NCI-H1092 (cell line): ENCODE measurements at places on chromosomes 1 and 21.

DNA sequence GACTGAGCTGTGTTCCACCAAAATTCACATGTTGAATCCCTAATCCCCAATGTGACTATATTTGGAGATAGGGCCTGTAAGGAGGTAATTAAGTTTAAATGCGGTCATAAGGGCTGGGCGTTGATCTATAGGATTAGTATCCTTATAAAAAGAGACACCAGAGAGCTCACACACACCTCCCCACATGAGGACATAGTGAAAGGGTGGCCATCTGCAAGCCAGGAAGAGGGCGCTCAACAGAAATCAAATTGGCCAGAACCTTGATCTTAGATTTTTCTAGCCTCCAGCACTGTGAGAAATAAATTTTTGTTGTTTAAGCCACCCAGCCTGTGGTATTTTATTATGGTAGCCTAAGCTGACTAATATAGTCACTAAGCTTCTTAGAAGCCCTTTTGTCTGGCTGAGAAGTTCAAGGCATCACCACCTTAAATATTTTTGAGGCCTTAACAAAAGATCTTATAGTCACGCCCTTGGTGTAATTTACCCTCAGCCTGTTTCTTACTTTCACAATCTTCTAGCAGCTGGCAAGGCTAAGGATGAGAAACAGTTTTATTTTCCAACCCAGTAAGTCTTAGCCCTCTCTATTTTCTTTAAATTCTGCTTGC, 28.8 kb downstream of the GORAB start:
- DNase-seq = no peak

- no peak for DNase-seq
Measured at GRCh38 chr1:83996621-83997020, 2.3 kb downstream of the TTLL7 start.

DNA sequence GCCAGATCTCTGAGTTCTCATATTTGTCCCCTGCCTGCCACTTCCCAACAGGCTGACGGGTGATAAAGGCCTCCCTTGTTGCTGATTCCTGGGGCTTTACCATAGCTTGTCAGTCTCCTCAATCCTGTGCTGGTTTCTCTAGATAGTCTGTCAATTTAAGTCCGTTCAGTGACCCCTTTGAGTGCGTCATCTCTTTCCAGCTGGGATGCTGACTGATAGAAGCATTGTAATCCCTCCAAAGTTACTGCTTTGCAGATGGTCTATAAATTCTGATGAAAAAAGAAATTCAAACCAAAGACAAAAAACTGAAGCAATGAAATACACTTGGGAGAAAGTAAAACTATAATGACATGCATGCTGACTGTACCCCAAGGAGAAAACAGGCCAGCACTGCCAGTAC, 28.3 kb downstream of the RHOU start:
- DNase-seq = no peak

GRCh38 chr21:14613486-14614224, 67.5 kb upstream of the SAMSN1 start:
- DNase-seq = no peak

GRCh38 chr1:41535276-41535675, 50.8 kb upstream of the EDN2 start:
- DNase-seq = no peak

- DNase-seq = no peak
Measured at GRCh38 chr1:59357645-59358320, 60.9 kb downstream of the FGGY start.

DNA sequence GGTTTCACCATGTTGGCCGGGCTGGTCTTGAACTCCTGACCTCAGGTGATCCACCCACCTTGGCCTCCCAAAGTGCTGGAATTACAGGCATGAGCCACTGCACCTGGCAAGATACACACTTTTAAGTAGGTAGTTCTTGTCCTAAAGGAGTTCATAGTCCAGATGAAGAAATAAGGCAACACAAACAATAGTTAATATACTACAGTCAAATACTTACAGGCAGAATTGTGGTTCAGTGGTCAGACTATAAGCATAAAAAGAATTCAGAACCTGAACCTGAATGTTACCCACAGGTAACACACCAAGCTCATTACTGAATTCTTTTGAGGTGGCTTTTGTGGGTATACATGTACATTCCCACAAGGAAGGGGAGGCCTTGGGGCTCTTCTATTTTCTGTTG, 1.8 kb downstream of the SDHB start:
- no peak for DNase-seq

DNA sequence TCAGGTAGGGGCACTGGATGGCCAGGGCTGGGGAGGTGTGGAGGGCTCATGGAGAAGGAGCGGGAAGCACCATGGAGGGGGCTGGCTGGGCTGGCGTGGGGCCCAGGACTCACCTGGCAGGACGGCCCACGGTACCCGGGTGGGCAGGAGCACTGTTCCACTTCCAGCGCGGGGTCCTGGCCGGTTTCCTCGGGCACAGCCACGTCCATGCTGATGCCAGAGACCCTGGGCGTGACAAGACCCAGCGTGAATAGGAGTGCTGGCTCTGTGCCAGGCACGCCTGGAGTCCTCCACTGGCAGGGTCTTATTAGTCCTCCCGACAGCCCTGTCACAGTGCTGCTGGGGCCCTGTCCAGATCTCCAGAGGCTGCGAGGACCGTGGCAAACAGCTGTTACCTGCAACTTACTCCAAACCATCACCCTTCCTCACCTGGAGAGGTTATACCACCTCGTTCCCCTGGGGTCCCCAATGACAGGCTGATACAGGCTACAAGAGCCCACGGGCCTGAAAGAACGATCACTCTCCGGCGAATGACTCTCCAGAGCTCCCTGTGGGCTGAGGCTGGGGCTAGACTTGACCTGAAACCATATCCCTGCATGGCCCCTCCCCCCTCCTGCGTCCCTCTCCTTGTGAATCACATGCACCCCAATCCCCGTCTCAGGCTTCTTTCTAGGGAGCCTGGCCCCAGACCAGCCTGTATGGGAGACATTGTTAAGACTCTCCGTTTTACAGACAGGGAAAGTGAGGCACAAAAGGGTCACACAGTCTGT, 62.1 kb downstream of the HSPG2 start:
- peak; percentile 82 for DNase-seq

GRCh38 chr1:233045588-233045987, 95.2 kb downstream of the NTPCR start:
- DNase-seq = no peak

DNA sequence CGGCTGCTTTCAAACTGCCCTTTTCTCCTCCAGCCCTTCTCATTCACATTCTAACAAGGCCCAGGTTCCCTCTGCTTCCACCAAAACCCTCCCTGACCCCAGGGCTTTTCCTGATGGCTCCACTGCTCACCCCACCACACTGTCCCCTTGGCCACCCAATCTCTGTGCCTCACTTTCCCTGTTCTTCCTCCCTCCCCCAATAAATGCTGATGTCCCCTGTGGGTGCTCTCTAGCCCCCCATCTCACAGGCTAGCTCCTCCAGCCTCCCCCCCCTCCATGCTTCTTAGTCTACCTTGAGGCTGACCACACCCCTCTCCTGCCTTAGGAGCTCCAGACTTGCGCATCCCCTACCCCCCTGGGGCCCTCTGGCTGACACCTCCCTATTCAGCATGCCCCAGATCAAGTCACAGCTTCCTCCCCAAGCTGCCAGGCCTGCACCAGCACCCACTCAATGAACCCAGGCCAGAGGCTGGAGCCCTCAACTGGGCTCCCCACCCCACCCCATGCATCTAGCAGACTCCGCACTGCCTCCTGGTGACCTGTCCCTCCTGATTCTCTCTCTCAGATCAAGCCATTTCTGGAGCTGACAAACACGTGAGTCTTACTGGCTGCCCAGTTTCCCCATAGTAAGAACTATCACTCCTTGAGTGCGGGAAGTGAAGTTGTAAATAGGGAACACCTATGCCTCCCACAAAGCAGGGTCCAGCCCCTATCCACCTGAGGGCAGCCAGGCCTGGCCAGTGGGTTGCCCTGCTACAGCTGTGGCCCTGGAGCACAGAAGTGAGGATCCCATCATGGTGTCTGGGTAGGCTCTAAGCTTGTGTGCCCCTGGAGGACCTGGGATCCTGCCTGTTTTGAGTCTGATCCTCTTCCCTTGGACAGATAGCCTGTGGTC, 117.9 kb downstream of the DMRTB1 start:
- no peak for DNase-seq

DNA sequence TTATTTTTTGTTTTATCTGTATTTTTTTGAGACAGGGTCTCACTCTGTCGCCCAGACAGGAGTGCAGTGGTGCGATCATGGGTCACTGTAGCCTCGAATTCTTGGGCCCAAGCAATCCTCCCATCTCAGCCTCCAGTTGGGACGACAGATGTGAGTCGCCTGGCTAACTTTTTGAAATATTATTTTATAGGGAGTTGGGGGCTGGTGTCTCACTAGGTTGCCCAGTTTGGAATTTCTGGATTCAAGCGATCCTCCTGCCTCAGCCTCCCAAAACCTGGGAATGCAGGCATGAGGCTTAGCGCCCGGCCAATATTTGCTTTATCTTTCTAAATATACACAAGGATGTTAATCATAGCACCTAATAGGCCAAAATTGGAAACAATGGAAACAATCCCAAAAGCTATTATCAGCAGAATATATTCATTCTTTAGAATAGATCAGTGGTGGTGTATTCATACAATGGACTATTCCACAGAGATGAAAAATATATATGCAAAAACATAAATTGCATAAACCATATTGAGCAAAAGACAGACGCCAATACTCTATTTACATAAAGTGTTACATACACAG, 55.9 kb downstream of the DAP3 start:
- DNase-seq = no peak

GRCh38 chr21:39961251-39961650, 94.0 kb downstream of the PCP4 start:
- DNase-seq = no peak

DNA sequence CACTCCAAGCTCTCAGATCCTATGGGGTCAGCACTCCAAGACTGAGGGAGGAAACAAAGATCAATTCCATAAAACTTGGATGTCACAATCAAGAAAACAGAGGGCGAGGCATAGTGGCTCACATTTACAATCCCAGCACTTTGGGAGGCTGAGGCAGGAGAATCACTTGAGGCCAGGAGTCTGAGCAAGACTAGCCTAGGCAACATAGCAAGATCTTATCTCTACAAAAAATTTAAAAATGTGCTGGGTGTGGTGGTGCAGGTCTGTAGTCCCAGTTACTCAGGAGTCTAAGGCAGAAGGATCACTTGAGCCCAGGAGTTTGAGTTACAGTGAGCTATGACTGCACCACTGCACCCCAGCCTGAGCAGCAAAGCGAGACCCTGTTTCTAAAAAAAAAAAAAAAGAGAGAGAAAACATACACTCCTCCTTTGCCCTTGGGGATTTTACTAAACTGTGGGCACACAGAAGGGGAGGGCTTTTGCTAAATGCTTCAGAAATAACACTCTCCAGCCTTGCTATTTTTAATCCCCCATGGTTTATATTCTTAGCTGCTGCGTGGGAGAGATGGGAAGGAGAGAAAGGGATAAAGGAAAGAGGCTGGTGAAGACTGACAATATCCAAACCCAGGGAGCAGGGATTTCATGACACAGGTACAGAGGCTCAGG, 18.1 kb downstream of the ARHGEF2 start:
- no peak for DNase-seq

DNA sequence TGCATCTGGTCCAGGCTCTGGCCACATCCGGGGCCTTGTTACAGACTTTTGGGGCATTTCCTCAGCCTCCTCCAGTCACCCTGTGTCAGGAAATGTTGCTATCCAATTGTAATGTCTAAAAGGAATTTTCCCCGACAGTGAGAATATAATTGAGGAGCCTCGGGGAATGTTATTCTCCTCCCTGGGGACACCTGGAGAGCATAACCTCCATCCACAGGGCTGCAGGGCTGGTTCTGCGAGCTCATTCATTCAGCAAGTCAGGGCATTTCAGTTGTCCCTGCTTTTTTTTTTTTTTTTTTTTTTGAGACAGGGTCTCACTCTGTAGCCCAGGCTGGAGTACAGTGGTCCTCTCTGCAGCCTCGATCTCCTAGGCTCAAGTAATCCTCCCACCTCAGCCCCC, 72.6 kb downstream of the MDM4 start:
- no peak for DNase-seq

- DNase-seq = no peak
Measured at GRCh38 chr1:78298349-78298748, 192.4 kb upstream of the PTGFR start.

GRCh38 chr1:26234644-26235370, 807 bp downstream of the CEP85 start:
- no peak for DNase-seq

- no peak for DNase-seq
Measured at GRCh38 chr21:39638281-39638680, 25.5 kb downstream of the B3GALT5 start.

DNA sequence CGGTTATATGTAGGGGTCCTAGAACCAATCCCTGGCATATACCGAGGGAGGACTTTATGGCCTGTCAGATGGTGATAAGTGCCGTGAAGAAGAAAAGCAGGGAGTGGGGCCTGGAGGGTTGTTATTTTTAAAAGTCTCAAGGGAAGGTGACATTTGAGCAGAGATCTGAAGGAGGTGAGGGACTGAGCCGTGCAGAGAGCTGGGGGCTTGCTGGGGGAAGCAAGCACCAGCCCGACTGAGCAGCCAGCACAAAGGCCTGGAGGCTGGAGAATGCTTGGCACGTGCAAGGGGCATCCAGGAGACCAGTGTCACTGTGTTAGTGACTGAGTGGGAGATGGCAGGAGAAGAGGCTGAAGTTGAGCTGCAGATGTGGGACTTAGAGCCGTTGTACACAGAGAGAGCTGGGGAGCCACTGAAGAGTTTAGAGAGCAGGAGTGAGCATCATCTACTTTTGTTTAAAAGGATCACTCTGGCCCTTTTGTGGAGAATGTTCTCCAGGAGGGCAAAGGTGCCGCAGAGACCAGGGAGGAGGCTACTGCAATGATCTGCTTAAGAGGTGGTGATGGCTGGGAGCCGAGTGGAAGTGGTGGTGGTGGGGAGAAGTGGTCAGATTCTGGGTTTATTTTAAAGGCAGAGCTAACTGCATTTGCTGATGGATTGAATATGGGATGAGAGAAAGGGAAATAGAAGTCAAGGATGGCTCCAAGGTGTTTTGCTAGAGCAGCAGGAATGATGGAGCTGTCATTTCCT, 31.2 kb downstream of the PTPRU start:
- DNase-seq = no peak

DNA sequence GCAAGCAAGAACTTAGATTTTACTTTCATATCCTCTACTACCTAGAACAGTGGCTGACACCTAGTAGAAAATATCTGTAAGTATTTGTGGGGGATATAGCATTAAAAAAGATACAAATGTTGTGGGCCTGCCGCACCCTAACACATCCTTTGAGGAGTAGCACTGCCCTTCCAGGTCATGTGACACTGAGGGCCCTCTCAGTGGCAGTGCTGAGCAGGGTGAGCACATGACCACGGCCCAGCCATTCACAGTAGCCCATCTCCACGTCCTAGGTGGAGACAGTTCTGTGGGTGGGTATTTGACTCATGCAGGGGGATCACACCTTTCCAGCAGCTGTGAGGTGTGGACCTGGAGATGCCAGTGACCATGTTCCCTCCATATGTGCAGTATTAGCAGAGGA, 108.9 kb downstream of the OMA1 start:
- DNase-seq = no peak
